ENCODE measurements at places on chromosomes 2 and 18. TPM values are rescaled to one million over a fixed set of nuclear protein-coding genes. Genes with fewer than 3 reads are reported as not detected.

- DNase-seq: no peak
These were observed 184.9 kb upstream of the RAB6C start for GRCh38 chr2:129794540-129794939.

DNA sequence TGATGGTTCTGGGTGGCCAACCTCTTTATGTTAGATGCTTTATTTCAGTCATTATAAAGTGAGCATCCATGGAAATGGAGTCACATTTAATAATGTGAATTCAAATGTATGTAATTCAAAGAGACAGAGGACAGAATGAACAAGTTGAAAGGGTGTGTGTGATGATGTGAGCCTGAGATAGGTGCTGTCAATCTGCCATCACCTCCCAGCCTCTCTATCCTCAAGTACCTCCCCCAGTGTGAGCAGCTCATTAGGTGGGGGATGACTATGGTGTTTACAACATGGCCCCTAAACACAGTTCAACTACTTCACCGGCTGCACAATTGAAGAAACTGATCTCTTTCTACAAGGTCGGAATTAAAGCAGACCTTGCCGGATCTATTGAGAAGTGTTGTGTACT is 74.7 kb upstream of the IGFBP5 start:
- DNase-seq: no peak

- DNase-seq: peak; percentile 63
These were observed 46.2 kb downstream of the ARHGAP15 start for GRCh38 chr2:143175438-143175837.

DNA sequence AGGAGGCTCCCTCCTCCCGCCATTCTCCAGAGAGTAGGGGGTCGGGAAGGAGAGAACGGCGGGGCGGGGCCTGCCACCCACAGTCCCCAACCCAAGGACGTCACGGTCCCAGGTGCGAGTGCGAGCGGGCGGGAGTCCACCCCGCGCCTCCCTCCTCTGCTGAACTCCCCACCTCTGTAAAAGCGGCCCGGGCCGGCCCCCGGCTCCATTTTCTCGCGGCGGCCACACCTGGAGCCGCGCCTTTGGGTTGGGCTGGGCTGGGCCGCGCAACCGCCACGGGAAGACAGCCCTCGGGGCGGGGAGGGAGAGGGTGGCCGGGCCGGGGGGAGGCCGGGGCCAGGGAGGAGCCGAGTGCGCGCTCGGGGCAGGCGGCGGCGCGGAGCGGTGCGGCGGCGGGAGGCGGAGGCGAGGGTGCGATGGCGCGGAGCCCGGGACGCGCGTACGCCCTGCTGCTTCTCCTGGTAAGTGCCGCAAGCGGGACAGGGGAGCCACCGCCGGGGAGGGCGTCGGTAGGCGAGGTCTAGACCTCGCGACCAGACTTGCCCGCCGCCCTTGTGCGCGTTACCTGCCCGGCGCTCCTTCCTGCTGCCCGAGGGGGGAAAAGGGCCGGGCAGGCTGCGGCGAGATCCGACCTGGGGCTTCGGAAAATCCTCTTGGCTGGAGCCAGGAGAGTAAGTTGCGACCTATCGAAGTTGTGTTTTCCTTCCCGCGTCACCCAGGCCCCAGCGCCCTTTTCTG is at the start of gene DSG2:
Gene DSG2 (plus strand): TSS at position 342 of the 738 bp plus-strand sequence. CDS start 75 bp downstream, at position 417.
- DNase-seq: peak; percentile 65

LCT gene
- total RNA-seq: 0.31 TPM

ARHGEF33 gene
- 0.09 TPM for total RNA-seq

- no peak for DNase-seq
These were observed 26.5 kb downstream of the OSBPL6 start for GRCh38 chr2:178220814-178221213.

GALNT13 gene
- total RNA-seq: 0.19 TPM

DNA sequence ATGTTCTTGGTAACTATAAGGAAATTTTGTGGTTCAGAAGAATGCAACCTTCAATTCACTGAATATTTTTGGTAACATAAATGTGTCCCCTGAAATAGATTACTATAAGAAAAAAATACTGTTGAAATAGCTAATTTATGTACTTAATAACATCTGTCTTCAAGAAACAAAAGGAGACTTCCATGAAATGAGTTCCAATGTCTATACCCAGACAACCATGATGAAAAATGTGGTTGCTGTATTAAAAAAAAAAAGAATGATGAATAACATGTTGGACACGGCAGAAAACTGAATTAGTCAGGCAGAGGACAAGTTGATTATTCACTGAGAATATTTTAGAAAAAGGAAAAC is 98.5 kb downstream of the TACR1 start:
- DNase-seq: no peak

- DNase-seq: no peak
These were observed 193.6 kb upstream of the PKDCC start for GRCh38 chr2:41854227-41854626.

ELOA2 gene
- total RNA-seq: not detected

DNA sequence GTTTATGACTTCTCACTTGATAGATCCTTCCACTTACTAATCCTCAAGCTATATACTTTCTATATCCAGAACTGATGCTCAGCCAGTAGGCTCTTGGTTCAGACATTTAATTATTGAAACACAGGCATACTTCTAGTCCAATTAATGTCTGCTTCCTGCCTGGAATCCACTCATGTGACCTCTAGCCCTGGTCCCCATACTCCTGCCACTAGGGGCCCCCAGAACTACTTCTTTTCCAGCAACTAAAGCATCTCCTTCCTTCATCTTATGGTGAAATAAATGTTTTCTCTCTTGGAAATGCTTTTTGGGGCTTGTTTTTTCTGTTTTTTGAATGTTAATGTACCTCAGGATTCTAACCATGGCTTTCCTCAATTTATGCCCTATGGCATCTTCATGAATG is 527.6 kb downstream of the SATB2 start:
- no peak for DNase-seq

DNA sequence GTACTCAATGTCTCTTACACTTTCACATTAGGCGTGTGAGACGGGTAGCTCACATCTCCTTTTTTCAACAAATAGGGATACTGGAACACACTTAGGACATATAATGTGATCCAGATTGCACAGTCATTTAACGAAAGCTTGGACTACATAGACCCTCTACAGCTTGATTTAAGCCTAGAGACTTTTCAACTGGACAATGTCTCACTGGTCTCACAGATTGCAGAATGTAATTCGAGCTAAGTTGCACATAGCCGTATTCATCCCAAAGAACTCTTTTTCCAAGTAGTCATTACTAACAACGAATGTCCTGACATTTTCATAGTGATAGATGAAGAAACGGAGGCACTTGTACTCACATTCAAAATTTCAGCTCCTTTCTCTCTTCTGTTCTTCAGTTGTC is 612.1 kb downstream of the ZEB2 start:
- no peak for DNase-seq

- DNase-seq: no peak
These were observed 21.6 kb upstream of the AGXT start for GRCh38 chr2:240846873-240847595.

GRCh38 chr18:2797951-2798350 is 48.9 kb upstream of the EMILIN2 start:
- DNase-seq: no peak

KIAA2012 gene
- not detected for total RNA-seq

DNA sequence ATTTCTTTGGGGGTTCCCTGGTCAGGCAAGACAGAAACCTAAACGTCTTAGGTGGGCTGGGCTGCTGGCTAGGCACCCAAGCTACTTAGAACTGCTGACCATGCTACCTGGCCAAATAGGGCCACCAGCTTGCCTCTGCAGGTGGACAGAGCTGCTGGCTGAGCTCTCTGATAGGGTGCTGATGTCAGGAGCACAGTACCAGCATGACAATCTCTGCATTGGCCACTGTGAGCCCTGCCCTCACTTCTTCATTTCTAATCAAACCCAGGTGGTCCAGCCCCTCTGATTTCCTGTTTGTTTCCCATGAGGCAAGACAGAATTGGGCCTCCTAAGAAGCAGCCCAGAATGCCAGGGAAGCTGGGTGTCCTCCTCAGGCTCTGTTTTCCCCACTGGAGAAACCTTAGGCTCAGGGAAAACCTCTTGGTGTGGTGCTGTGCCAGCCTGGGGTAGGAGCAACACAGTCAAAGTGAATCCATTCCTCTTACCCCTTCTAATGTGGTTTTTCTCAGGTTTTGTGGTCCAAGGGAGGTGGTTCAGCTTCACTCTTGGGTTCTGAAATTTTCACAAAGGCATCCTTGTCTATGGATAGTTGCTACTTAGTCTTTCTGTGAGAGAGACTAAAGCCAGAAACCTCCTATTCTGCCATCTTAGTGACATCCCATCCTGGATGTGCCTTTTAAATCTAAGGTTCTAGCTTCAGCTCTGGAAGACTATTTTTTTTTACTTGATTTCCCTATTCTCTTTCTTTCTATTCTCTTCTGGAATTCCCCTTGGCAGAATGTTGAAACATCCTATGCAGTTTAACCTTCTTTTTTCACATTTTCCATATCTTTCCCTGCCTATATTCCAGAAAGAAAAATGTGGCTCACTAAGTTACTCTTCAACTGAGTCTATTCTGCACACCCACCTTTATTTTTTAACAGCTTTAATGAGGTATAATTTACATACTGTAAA is 15.2 kb downstream of the SP100 start:
- no peak for DNase-seq

GRCh38 chr2:209610631-209611030 is 161.0 kb upstream of the UNC80 start:
- no peak for DNase-seq

Measured in activated CD4-positive, alpha-beta T cell treated with anti-CD3 and anti-CD28 coated beads, Interleukin-2, amount 10 ng/mL, durations not matched to agents 24 days and 14 days (primary cell).